ENCODE measurements at places on chromosomes 13 and 19.
A peak's percentile ranks its signal among the peaks of the same experiment; 100 is the strongest.

GRCh38 chr19:18939922-18940768 is 872 bp downstream of the HOMER3 start:
- no peak for DNase-seq

DNA sequence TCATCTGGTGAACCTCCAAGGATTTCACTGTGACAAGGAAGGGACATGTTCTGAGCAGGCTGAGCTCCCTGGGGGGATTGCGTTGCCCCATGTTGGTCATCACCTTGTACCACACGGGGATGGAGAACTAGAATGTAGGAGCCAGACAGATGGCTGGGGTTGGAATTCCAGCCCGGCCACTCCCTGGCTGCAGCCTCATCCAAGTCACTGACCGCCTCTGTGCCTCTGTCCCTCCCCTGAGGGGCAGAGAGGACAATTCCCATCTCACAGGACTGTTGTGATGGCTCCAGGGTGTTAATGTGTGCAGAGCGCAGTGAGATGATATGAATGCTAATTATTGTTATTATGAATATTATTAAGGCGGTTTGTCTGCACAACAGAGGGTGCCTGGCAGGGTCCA is 24.1 kb downstream of the ADGRL1 start:
- no peak for DNase-seq

DNA sequence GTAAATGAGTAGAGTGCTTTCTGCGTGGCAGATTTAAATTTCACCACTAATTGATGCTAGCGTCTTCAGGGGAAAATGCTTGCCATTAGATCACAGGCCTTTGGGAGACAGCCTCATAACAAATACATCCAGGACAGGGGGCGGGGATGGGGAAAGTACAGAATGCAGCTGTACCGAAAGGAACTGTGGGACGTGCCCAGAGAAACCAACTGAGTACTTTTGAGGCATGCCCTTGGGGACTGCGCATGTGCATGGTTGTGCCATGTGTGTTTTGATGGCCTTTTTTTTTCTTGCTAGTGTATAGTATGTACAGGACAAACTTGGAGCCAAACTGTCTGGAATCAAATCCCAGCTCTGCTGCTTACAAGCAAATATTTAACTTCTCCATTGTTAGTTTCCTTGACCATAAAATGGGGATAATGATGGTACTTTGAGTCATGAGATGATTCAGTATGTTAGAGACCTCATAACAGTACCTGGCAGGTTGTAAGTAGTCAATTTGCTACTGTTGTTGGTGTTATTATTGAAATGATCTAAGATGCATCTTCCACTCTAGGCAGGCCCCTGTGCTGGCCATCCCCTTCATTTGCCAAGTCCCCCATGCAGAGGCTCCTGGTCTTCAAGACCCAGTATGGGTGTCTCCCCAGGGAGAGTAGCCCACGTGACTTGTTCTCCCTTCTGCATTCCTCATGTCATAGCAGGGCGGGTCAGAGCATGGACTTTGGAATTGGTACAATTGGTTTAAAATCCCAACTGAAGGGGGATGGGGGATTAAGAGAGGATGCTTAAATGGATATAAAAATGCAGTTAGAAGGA is 68.3 kb upstream of the NPAS1 start:
- DNase-seq = peak; percentile 12

GRCh38 chr19:54160182-54160811 is 776 bp upstream of the LENG1 start:
- no peak for DNase-seq

DNA sequence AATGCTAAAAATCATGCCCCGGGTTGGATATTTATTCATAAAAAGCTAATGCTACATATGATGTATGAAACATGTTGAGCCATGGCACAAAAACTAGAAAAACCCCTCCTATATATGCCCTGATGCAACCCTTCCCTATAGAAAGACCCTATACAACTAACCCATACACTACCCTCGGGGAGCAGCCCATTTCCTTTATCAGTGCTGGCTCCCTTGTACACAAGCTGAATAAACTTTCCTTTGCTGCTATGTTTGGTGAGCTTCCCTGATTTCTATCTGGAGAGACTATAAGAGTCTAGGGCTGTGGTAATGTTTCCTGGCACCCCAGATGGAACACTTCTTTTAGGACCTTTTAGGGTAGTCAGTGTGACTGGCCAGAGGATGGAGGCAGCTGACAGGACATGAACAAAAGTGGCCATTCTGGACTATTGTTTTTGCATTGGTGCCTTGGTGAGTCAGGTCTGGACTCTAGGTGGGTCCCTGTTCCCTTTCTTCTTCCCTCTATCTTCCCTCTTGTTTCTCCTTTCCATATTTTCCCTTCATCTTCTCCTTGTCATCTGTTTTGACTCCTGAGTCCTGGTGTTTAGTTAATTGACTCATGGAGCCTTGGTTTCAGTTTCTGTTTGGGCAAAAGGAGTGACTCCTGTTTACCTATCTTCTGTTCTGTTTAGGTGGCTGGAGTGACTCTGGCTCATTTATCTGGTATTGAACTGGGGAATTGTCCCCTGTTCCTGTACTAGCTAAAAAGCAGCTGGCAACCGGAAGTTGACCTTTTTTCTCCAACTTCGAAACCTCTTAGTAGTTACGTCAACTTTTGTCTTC is 1321.8 kb upstream of the PCDH9 start:
- no peak for DNase-seq

DNA sequence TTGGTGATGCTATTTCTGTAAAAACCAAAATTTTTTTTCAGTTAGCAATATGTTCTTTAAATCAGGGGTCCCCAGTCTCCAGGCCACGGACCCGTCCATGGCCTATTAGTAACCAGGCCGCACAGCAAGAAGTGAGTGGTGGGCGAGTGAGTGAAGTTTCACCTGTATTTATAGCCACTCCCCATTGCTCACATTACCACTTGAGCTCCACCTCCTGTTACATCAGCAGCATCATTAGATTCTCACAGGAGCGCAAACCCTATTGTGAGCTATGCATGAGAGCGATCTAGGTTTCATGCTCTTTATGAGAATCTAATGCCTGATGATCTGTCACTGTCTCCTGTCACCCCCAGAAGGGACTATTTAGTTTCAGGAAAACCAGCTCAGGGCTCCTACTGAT is 58.9 kb upstream of the SLC7A1 start:
- DNase-seq = no peak

DNA sequence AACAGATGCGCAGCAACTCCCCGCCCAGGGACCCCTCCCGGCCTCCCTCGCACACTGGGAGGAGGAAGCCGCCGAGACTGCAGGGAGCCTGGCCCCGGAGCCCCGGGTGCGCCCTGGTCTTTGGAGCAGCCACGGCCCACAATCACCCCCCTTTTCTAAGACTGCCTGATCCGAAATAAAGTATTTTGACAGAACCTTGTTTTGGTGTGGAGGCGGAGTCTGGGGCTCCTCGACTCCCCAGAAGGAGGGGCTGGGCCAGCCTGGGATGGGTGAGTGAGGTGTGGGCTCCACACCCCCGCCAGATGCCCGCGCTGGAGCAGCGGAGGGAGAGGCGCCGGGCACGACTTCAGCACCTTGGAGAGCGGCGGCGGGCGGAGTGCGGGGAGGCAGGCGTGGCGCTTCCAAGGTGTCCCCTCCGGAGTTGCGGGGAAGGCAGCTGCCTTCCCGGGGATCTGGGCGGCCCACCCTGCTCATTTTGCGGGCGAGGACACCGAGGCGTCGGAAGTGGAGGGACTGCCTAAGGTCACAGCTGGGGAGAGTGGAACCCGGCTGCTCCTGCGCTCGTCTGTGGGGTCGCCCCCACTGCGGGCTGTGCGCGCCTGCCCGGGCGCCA is 9.4 kb downstream of the SIRT6 start:
- peak; percentile 48 for DNase-seq

DNA sequence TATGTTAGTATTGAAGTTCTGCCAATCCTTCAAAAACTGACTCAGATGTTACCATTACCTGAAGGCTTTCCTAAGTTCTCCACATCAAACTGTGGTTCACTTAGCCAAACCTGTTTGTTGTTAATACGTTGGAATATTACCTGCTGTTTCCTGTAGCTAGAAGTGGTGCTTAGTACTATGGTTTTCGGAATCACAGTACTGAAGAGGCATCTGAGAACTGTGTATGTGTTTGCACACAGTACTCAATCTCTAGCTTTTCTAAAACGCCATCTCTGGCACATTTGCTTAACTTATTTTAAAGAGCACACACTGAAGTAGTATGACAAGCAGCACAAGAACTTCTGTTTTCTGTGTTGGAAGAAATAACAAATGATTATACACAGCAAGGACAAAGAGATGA is 248.2 kb downstream of the SHISA2 start:
- no peak for DNase-seq
